ENCODE measurements at places on chromosomes 6 and 20.

DNA sequence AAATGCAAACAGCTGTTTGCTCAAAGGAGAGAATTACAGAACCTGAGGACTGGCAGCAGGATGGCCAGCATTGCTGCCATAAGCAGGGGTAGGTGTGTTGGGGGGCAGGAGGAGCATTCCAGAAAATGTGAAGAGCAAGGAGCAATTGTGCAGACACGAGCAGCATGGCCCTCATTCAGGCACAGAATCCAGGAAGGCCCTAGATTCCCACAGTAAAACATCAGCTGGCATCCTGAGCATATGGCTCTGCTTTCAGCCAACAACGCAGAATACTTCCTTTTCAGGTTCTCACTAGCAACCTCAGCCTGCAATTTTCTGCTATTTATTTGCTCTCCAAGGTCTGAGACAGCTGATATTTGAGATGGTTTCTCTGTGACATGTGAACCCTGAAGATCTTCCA is 243.4 kb upstream of the POU3F2 start:
- no peak for DNase-seq

DNA sequence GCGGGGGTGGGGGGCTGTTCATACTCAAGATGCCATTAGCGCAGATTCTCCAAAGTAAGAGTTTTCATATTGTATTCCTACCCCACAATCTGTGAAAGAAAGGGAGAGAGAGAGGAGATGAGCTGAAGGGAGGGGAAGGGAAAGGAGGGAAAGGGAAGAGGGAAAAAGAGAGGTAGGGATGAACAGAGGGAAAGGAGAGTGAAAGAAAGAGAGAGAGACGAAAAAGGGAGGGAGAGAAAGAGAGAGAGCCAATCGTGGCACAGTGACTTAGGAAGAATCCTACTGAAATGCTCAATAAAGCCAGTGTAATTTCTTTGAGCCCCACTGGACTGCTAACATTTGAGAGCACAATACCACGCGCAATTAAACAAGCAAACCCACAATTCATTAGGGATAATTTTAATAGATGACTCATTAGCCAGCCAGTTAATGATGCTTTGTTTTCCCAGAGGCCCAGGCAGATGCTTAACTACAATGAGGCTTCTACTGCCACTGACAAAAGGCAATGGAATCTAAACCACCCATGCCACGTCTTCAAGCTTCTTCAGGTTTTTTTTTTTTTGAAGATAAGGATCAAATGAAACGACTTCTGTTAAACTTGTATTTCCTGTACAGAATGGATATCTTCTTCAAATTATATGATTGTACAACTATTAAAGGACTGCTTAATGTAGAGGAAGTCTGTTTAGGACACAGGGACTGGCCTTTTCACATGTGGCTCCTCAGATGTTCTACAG is 306.8 kb downstream of the FOXC1 start:
- DNase-seq = no peak

GRCh38 chr20:39850821-39851330 is 838.2 kb downstream of the MAFB start:
- no peak for DNase-seq

DNA sequence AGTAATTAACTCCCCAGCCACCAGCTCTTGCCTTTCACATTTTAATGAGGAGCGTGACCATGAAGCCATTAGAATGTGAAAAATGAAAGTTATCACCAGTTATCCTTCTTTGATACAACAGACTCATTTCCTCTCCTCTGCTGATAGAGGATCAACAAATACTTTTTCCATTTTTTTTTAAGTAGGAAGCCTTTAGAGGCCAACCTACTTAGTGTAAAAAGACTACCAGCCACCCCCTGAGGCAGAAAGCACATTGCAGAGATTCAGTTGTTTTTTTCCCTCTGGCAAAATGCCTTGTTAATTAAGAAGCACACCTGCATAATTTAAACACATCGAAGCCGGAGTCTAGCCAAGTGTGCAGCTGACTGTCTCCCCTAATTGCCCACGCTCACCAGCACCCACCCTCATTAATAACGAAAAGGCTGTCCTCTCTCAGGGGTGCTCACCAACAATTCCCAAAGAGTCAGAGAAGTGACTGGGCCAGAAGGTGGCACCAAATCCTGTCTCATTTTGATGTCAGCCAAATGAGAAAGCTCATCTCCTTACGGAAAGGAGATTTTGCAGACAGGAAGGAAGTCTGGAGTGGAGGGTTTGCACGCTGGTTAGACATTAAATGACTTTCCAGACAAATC is 60.9 kb upstream of the MC3R start:
- no peak for DNase-seq

- peak; percentile 5 for DNase-seq
These were observed 328.4 kb upstream of the SOX4 start for GRCh38 chr6:21265034-21265729.

- DNase-seq = no peak
These were observed 8.2 kb upstream of the QKI start for GRCh38 chr6:163406366-163406765.

DNA sequence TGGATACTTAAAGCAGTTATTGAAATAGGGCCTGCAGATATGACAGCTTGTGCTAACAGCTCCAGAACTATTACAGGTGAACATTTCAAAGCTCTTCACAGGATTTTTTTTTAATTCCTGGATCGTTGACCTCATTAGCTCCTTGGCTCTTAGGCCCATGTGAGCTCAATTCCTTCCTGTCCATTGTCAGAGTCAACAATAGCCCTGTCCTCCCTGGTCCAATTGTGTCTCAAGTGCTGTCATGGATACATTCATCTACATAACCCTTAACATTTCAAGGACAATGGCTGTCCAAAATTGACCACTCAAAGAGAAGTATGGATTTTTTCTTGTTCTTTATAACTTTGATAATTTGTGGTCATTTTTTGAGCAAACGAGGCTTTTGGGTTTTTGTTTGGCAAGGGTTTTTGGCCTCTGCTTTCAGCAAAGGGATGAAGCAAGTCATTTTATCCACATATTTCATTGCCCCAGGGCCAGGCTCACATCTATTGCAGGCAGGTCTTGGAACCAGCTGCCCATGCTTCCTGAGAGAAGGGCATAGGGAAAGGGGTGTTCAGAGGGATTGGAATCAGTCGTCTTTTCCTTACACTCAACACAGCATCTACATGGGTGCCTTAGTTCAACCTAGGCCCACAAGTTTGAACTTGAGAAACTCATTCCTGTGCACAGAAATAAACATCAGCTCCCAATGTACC is 282.1 kb downstream of the TPBG start:
- no peak for DNase-seq

GRCh38 chr20:63456429-63457284 is 15.8 kb downstream of the KCNQ2 start:
- no peak for DNase-seq

GRCh38 chr20:3262566-3262965 is 23.6 kb upstream of the SLC4A11 start:
- DNase-seq = no peak

- no peak for DNase-seq
These were observed 54.2 kb downstream of the BCAS4 start for GRCh38 chr20:50848846-50849673.

DNA sequence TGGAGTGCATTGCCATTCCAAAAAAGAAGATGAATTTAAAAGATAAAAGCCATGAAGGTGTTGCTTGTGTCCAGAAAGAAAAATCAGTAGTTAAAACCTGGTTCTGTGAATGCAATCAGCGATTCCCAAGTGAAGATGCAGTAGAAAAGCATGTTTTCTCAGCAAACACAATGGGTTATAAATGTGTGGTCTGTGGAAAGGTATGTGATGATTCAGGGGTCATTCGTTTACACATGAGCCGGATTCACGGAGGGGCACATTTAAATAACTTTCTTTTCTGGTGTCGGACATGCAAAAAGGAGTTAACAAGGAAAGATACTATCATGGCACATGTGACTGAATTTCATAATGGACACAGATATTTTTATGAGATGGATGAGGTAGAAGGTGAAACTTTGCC is 24.7 kb upstream of the BAG2 start:
- DNase-seq = no peak

DNA sequence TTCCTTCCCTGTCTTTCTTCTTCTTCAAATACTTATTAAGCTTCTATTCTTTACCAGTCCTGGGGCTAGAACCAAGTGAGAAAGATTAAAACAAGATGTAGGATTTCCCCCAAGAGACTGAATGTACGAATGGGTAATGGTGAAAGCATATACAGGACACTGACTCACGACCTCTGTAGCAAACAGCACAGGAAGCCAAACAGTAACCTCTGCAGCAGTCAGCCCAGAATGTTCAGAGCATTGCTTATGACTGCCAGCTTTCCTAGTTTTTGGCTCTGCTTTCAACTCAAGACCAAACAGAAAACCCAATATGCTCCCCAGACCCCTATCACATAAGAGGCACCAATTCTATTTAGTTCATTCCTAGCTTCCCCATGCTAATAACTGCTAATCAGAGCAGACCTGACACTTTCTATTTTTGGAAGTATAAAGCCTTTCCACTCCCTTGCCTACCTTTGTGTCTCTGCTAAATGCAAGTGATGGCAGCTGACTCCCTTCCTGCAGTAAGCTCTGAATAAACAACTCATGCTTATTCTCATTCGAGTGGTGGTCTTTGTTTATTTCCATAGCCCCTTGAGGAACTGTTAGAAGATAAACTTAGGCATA is 690.6 kb downstream of the EPM2A start:
- DNase-seq = no peak

GRCh38 chr6:111943726-111944125 is 70.5 kb upstream of the FYN start:
- no peak for DNase-seq

- no peak for DNase-seq
These were observed 583.8 kb upstream of the ARID1B start for GRCh38 chr6:156193381-156193780.
